ENCODE measurements at places on chromosomes 12 and 14.

GRCh38 chr12:51635346-51635745 lies 44.3 kb downstream of the SCN8A start:
- no peak for DNase-seq

GRCh38 chr14:95233702-95234241 lies 76.4 kb upstream of the DICER1 start:
- no peak for DNase-seq

DNA sequence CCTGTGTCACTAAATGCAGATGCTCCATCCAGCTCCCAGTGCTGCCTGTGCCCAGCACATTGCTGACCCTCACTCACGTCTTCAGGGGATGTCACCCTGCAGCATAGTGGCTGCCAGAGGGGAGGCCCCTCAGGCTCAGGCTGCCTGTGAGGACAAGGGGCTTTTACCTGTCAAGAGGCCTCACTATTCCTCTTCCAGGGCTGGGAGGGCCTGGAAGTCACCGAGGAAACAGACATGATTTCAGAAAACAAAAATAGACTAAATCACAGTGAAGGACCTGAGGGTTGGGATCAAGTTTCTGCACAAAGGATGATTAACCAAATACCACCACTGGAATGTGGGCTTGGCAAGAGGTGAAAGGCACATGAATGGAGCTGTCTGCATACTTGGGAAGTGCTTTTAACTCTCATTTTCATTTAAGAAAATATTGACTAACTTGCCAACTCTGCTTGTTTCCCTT lies 1202.3 kb downstream of the BCL11B start:
- no peak for DNase-seq

- DNase-seq: no peak
Measured at GRCh38 chr14:66140213-66140918, 345.8 kb upstream of the CCDC196 start.

DNA sequence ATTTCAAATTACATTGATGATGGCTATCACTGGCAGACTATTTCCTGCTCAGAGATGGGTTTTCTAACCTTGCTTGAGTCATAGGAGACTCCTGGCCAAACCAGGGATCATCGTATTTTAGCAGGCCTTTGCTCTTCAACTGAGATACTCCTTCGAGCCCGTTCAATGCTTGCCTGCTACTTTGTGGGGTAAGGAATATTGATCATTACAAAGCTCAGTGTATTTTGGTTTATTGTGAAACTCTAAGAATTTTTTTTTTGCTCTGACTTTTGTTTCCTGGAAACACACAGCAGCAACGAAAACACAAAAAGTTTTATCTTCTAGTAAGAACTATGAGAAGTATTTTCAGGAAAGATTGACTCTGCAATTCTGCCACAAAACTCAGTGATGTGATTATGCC lies 4.1 kb downstream of the GPRC5D start:
- no peak for DNase-seq

- no peak for DNase-seq
Measured at GRCh38 chr14:63203618-63204406, 431 bp upstream of the RHOJ start.

GRCh38 chr12:78176643-78177042 lies 345.9 kb downstream of the NAV3 start:
- DNase-seq: no peak

DNA sequence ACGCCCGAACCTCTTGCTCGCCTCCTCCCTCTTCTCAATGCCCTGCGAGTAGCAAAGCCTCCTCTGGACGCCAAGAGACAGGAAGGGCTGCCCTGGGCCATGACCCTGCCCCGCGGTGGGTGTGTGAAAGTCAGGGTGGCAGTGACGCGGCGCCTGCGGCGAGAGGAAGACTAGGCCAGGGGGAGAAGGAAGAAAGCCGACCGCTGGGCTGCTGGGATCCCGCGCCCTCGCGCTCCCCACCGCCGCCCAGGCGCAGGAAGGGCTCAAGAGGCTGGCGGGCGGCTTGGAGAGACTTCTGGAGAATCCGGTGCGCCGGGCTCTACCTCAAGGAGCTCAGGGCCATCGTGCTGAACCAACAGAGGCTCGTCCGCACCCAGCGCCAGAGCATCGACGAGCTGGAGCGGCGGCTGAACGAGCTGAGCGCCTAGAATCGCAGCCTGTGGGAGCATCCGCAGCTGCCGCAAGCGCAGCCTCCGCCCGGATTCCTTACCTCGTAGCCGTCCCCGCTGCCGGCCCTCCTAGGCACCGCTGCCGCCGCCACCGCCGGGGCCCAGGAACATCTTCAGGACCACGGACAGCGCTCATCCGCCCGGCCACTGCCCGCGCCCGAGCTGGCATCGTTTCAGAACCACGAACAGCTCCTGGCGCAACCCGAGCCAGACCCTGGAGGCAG lies 105.0 kb upstream of the PRB2 start:
- DNase-seq: peak; percentile 74

- DNase-seq: no peak
Measured at GRCh38 chr14:79413734-79414428, 797.4 kb downstream of the DIO2 start.

GRCh38 chr12:113291586-113291985 lies 43.3 kb downstream of the SLC8B1 start:
- no peak for DNase-seq

DNA sequence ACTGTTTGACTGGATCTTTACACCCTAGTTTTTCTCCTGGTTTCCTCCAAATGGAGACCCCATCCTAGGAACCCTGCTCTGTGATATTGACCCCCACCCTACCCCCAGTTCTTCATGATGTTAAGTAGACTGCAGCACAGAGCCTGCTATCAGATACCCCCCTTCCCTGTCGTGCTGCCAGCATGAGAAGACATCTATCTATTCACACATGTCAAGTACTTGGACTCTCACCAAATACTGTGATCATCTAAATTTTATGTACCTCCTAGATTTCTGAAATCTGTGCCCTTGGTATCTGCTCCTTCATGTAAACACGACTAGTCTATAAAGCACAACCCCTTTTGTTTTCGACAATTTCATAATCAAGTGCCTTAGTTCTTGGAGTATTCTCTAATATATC lies 38.9 kb downstream of the FERMT2 start:
- no peak for DNase-seq

- no peak for DNase-seq
Measured at GRCh38 chr14:80575763-80576162, 364.5 kb upstream of the DIO2 start.

DNA sequence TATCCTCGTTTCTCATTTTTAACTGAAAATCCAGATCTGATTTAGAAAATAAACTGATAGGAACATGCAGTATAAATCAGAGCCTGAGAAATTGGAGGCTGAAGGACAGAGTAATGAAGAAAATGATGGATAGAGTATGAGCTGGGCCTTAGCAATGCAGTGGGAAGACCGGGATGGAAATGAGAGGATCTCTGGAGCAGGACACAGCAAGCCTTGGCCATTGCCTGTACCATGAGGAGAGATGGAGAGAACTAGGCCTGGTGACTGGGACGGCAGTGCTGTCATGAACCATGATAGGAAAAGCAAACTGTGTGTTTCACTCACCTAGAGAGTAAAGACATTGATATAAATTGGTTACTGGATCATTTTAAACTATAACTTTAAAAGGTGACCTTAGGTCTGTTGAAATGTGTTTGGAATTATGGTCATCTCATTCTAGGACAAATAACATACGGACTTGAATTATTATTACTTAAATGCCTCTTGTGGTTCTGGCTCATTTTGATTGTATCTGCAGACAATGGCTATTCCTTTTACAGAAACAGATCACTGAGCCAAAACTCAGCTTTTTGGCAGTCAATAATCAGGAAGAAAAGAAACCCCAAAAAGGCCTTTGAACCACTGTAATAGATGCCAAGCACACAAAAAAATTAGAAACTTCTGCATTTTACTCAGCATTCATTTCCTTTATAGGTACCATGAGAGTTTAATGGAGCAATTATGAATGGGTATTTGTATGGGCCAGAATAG lies 251.9 kb upstream of the PRKD1 start:
- DNase-seq: no peak

DNA sequence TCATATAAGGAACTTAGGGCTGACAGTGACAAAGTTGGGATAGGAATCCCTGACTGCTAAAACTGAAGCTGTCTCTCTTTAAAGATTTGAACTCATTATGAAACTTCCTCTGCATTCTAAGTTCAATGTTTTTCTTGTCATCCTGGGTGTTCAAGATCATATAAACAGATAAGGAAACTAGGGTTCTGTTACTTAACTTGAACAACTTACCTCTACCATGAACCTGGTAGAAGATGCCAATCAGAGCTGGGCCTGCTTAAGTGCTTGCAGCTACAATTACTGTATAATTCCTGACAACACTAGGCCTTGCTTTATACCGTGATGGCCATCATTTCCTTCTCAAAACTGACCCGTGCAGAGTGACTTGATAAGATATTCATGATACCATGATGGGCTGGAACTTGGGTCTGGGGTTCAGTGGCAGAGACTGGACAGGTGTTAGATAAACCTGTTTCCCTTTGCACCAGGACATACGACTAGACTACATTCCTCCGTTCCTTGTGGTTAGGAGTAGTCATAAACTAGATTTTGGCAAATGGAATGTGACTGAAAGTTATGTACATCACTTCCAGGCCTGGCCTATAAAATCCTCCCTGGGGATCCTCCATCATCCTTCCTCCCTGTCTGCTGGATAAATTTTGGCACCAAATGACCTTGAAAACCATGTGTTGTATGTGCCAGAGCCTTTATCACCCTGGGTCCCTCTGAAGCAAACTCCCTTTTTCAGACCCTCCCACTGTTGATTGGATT lies 172.2 kb upstream of the PRICKLE1 start:
- DNase-seq: no peak

GRCh38 chr12:117603316-117604113 lies 242.1 kb upstream of the NOS1 start:
- no peak for DNase-seq

DNA sequence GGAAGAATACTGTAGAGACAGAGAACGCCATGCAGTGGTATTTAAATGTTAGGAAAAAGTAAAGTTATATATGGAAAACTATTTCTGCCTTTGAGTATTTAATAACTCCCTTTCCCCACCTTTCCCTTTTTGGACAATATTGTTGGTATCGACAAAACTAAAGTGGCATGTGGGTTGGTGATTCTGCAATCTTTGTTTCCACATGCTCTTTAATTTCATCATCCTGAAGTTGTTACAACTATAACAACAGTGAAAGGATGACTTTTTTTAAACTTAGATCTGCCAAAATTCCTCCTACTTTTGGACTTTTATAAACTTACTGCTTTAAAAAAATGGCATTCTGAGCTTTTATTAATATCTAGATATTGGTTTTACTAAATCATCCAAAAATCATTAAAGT lies 25.3 kb downstream of the TTC8 start:
- no peak for DNase-seq

DNA sequence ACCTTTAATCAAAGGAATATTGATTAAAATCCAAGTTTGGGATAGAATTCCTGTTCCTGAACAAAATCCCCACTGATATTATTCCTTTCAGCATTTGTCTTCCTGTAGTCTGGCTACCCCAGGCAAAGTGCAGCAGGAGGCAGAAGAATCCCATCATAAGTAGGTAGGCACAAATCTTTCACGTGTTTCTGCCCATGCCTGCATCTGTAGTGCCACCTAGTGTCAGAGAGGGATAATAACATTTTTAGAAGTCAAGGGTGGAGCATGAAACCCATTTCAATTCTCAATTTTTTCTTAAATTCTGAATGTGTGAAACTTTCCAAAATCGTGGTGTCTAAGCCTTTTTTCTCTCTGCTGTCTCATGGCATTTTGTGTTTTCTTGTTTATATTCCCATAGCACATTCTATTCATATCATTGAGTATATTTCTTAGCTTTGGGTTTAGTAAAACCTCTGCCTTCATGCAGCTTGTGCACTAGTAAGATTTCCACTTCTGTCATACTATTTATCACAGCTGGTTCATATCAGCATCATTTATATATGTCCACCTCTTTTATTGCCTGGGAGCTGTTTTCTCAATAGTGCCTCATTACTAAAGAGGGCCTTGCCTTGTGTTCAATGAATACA lies 47.8 kb upstream of the RERG start:
- DNase-seq: no peak

GRCh38 chr12:52178443-52178842 lies 13.4 kb downstream of the KRT80 start:
- no peak for DNase-seq

DNA sequence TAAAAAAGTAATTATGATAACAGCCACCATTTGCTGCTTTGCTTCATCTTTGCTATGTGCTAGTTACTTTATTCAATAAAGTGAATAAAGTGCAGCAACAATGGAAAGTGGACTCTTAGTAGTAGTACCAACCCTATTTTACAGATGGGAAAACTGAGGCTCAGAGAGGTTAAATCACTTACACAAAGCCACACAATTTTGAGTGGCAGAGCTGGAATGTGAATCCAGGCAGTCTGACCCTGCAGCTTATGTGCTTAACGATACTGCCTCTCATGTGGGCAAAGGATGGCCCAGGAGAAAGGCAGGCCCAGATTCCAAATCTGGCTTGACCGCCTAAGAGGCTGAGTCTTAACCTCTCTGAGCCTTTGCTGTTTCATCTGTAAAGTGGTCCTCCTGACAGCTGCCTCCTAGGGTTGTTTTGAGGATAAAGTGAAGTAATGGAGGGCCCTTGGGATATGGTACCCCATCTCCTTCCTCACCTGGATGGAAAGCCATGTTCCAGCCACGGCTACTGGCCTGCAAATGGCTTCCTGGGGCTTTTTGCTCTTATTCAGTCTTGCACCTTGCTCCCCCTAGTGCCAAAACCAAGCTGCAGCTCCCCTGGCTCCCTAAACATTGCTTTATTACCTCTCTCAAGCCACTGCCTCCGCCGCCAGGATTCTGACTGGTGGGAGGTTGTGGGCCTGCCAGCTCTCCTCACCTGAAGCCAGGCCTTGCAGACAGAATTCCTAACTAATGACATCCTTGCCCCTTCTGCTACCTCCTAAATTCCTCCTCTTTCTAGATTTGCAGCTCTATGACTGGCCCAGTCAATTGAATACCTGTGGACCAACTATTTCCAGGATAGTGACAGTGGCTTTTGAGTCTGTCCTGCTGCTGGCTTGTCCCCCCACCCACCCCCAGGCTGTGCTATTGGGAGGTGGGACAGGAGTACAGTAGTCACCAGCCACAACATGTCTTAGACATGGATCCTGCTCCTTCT lies 283.3 kb upstream of the PWP1 start:
- peak; percentile 77 for DNase-seq

- DNase-seq: peak; percentile 2
Measured at GRCh38 chr14:91847693-91848092, 19.6 kb downstream of the TC2N start.

GRCh38 chr14:87079416-87079815 lies 913.6 kb downstream of the GALC start:
- no peak for DNase-seq

DNA sequence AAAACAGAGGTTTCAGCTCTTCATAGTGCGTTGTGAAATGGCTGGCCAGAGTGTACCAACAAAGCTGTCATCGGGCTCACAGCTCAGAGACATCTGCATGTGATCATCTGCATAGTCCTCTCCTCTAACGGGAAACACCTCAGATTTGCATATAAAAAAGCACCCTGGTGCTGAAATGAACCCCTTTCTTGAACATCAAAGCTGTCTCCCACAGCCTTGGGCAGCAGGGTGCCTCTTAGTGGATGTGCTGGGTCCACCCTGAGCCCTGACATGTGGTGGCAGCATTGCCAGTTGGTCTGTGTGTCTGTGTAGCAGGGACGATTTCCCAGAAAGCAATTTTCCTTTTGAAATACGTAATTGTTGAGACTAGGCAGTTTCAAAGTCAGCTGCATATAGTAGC lies 14.3 kb upstream of the PAPLN start:
- DNase-seq: no peak

Data from stimulated activated effector memory CD8-positive, alpha-beta T cell treated with anti-CD3 and anti-CD28 coated beads, Interleukin-12 subunit alpha, Interleukin-12 subunit beta, amount 100 ng/mL, for 72 hours (primary cell).